ENCODE measurements at places on chromosomes 5 and 9.

GRCh38 chr5:44385291-44385900 is 3.8 kb downstream of the FGF10 start:
- DNase-seq = no peak

DNA sequence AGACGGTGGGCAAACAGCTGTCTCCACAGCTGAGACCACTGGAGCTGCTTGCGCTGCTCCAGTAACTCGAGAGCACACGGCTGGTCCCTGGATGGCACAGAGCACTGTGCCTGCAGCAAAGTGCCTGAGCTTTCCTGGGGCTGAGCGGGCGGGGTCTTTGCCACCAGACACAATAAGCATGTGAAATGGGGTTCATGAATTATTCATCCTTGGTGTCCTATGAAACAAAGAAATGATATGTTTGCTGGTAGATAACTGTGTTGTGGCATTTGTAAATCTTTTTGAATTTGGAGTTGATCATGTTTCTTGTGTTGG is 151.7 kb upstream of the MPDZ start:
- DNase-seq = no peak

DNA sequence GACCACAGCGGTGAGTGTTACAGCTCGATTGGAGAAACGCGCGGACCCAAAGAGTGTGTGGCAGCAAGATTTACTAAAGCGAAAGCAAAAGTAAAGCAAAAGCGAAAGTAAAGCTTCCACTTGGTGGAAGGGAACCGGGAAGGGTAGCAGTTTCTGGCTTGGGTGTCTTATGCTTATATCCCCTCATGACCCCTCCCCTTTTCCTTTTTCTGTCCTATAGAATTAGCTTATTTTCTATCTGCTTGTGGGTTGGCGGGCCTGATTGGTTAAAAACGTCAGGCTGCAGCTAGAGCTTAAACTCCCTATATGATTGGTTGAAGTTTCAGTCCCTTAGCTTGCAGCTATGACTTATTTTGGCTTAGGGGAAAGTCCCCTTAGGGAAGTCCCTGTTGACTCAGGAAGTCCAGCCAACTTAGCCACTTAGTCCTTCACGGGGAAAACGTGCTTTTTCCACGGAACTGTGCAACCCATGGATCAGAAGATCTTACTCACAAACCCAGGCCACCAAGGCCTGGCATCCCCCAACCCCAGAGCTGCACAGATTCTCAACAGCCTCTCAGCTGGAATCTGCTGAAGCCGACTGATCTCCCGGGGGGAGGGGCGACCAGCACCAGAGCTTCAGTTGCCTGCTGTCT is 114.2 kb upstream of the ADAMTS16 start:
- DNase-seq = no peak

- no peak for DNase-seq
Observed at GRCh38 chr5:81750308-81751008, 439 bp downstream of the SSBP2 start.

All from T-helper 22 cell (primary cell).